ENCODE measurements at places on chromosomes 6 and 20. TPM values are rescaled to one million over a fixed set of nuclear protein-coding genes. Genes with fewer than 3 reads are reported as not detected.
A peak's percentile ranks its signal among the peaks of the same experiment; 100 is the strongest.

Gene FYN
- total RNA-seq: 137 TPM

Gene KHDC1
- total RNA-seq: 0.16 TPM

Gene GZF1
- total RNA-seq: 12.6 TPM

Gene CST1
- total RNA-seq: not detected

Gene RHAG
- total RNA-seq: not detected

Gene HLA-DMB
- 0.09 TPM for total RNA-seq

Gene GHRH
- not detected for total RNA-seq

Gene PGC
- not detected for total RNA-seq

Gene OR2B6
- total RNA-seq: not detected

Gene MEI4
- not detected for total RNA-seq

Gene LINC00237
- not detected for total RNA-seq

- DNase-seq: peak; percentile 18
Observed at GRCh38 chr6:144543006-144543871, 258.1 kb downstream of the UTRN start.

- DNase-seq: no peak
Observed at GRCh38 chr6:54426995-54427394, 118.8 kb downstream of the TINAG start.

DNA sequence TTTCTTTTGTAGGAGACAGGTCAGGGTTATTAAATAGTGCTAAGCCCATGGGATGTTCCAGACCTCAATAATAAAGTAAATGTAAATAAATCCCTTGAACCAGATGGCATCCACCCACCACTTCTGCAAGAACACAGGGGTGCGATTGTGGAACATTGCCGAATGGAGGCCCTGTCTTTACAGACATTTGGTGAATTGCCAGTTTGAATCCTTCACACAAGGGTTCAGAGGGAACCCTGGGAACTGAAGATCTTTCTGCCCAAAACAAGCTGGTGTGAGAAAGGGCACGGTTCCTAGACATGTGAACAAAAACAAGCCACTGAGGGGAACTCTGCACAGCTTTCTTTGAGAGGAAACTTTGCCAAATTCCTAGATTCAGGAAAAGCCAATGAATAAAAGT lies 30.2 kb upstream of the RNF8 start:
- peak; percentile 43 for DNase-seq

- DNase-seq: no peak
Observed at GRCh38 chr20:31566658-31567379, 38.3 kb upstream of the ID1 start.

- DNase-seq: peak; percentile 17
Observed at GRCh38 chr6:133542056-133542821, 301.1 kb downstream of the EYA4 start.

DNA sequence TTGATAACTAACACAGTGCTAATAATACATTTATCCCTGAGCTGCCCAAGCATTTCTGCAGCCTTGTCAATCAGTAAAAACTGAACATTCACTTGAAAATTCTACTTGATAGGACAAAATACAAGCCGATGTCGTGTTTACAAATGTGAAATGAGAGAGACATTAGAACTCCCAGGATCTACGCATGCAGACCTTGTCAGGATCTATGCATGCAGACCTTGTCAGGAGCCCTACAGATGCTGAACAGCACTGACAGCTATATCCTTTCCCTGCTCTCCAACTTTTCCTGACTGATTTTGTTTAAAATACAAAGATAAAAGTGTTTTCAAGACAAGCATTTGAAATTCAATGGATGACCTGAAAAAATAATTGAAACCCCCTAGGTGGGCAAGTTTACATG lies 28.9 kb downstream of the INSM1 start:
- DNase-seq: no peak

- DNase-seq: no peak
Observed at GRCh38 chr6:141666187-141666586, 466.5 kb upstream of the GJE1 start.

DNA sequence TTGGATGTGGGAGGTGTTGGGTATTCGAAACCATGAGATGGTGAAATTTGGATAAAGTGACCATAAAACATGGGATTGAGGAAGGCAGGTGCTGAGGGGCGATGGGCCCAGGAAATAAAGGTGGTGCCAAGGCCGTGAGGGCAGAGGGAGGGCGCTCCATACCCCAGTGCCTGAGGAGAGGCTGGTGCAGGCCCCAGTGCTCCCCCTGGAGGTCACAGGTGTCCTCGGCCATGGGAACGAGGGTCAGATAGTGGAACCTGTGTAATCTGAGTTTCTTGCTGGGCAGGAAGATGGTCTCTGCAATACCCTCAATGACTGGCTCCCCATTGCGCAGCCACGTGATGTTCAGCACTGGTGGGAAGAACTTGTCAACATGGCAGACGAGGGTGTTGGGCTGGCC lies 16.2 kb downstream of the HLA-DPB1 start:
- no peak for DNase-seq

- no peak for DNase-seq
Observed at GRCh38 chr6:25874822-25875562, 949 bp upstream of the SLC17A3 start.

DNA sequence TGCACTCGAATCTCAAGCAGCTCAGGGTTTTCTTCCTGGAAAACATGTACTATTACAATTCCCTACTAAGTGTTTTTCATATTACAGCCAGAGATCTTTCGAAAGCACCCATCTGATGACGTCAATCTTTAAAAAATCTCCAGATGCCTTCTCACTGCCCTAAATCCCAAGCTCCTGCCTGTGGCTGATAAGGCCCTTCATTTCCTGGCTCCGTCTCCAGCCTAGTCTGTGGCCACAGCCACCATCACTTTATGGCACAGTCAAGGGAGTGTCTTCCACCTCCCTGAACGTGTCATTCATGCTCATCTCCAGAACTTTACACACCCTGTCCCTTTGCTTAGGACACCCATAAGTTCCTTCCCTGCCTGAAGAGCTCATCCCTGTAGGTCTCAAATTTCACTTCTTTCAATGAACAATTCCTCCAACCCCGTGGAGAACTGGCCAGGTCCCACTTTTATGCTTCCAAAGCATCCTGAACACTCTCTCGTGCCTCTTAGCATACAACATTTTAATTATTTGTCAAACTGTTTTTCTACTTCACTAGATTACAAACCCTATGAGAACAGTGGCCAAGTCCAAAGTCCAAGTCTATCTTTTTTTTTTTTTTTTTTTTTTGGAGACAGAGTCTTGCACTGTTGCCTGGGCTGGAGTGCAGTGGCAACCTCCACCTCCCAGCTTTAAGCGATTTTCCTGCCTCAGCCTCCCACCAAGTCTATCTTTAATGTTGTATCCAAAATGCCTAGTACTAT lies 106.1 kb upstream of the AGPAT4 start:
- DNase-seq: peak; percentile 76

DNA sequence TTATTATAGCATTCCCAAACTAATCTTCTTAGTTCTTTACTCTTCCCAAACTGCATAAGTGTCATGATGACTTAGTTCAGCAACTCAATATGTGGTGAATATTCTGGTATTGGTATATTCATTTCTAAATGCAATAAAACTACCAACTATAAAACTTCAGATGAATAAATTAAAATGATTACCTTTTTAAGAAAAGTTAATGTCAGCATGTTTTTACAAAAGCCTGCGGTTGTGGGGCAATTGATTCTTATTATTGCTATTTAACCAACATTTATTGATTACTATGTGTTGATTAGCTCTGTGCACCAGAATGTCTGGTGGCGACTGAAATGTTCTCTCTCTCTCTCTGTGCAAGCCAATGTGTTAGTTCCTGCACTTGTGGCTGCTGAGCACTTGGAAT lies 5.0 kb upstream of the SLC22A3 start:
- no peak for DNase-seq

DNA sequence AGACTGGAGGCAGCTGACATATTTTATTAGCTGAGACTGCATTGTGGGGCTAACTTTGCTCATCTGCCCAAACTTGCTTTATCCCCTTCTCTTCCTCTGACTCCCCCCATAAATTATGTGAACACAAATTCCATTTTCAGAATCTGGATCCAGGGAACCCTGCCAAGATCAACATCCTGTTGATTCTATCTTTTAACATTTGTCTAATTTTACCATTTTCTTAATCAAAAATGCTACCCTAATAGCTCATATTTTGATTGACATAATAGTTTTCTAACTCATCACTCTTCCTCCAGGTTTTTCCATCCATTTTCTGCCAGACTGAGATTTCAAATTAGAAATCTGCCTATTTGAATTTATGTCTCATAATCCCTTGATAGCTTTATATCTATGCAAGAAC lies 184.7 kb upstream of the PRSS16 start:
- no peak for DNase-seq

DNA sequence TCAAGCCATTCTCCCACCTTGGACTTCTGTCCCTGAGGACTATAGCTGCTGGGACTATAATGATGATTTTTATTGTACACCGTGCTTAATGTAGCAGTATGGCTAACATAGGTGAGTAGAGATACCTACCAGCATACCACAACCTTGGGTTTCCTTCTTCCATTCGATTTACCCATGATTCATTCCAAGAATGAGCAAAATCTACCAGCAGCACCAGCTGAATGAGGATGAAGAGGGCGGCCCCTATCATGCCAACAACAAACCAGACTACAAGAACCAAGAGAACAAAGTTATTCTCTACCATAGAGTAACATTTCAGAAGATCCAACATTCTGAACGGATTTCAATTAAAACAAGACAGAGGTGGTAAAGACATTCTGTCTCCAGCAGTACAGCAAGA lies 12.1 kb downstream of the SERINC3 start:
- DNase-seq: no peak

DNA sequence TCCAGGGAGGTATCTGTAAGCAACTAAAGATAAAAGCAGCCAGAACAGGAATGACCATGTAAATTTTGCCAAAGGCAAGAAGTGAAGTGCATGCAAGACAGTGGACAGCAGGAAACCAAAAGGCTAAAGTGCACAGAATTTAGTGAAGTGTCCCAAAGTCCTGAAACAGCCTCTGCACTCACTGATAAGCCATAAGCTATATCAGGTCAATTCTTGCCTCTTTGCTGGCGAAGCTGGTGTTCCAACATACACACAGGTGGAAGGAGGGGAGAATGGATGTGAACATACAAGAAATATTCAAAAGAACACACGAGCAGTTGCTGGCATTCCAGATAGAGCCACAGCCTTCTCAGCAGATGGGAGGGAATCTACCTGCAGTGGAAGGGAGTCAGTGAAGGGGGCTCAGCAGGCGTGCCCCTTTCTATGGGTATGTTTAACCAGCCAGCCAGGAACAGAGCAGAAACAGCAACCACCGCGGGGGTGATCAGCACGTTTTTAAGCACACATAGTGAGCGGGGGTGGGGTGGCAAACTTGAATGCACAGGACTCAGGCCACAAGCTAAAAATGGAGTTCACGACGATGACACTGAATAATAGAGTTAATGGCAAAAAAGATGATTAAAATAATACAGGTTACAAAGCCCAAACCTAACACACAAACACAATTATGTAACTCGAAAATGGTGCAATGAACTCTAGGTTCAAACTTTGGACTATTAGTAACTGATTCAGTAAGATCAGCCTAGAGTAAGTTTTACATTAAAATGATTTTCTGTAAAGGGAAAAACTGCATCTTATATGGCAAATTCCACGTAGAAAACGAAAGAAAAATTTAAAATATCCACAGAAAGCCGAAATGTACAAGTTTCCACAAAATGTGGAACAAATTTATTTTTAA lies 1.2 kb downstream of the ECI2 start:
- DNase-seq: peak; percentile 11

DNA sequence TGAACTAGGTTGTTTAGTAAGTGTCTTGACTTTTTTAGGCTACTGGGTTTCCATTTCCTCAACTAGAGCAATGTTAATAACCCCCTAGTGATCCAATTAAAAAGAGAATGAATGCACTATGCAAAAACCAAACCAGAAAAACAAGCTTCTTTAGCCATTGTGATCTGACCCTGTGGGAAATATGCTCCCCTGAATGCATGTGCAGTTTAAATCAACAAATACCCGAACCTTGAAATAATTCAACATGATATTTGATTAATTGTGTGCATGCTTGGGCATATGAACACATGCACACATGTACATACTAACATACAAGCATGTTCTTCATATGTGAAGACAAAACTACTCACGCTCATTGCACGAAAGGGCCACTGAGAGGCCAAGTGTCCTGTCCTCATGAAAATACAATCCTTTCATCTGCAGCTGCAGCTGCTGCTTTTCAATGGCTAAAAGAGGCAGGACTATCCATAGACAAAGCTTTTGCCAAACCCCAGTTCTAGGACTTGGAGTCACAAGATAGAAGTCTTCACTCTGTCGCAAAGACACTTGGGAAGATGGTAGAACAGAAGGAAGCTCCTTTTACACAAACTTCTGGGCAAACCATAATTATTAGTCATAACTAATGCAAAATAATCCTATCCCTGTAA lies 207.1 kb upstream of the POU3F2 start:
- DNase-seq: no peak

DNA sequence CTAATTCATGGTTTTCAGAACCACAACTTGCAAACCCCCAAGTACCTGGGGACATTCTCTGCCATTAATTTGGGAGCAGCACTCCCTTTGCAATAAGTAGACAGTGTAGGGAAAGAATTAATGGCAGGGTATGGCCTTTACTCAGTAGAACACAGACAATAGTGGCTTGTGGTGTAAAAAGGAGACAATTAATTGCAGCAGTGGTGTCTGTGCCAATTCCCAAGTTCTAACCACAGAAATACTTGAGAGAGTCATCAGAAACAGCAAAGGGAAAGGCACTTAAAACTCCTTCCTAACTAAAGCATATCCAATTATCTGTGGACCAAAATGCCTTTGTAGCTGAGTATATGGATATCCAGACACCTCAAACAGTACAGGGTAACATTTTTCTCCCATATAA lies 257.6 kb upstream of the POU3F2 start:
- no peak for DNase-seq

DNA sequence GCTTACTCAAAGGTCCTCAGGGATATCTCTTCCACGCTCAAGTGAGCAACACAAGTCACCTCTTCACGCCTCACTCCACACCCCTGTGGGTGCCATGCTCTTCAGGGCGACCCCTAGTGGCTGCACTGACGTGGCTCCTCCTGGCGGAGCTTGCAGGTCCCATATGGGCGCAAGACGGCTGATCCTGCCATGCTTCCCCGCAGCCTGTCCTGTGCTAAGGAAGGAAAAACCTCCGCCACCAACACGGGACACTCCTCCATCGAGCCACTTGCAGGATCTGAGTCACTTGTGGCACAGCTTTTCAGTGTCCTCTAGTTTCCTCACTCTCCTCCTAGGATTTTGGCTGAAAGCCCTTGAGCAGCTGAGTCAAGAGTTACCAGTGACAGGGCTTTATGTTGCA lies 90.7 kb downstream of the KHDC1L start:
- peak; percentile 16 for DNase-seq

DNA sequence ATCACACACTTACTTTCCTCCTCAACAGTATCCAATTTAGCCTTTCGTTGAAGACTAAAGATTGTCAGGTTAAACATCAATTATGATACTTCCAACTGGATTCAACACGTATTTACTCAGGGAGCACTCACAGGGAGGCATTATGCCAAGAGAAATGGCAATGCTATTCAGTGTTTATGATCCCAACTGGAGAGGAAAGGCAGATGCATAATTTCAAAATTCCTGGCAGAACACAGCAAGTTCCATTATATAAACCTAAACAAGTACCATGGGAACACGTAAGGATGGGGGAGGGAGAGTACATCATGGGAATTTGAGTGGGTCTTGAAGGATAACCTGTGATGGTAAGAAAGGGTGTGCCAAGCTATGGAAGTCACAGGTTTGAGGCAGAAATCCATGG lies 112.7 kb downstream of the ISM1 start:
- no peak for DNase-seq

Measured in fibroblast of the aortic adventitia (primary cell).